ENCODE measurements at places on chromosomes 7 and 10. TPM values are rescaled to one million over a fixed set of nuclear protein-coding genes. Genes with fewer than 3 reads are reported as not detected.

The TPST1 gene
- total RNA-seq, result 57.3 TPM

The TCF7L2 gene
- 19.4 TPM for total RNA-seq

The NEUROD6 gene
- total RNA-seq, result not detected

The CTAGE8 gene
- total RNA-seq, result not detected

The KCND2 gene
- total RNA-seq, result not detected

The TMEM196 gene
- not detected for total RNA-seq

The SLC26A3 gene
- not detected for total RNA-seq

The WNT2 gene
- total RNA-seq, result 0.06 TPM

The PSMA2 gene
- total RNA-seq, result 178 TPM

The BTBD16 gene
- not detected for total RNA-seq

The GRM3 gene
- total RNA-seq, result not detected

The UPK3B gene
- 0.33 TPM for total RNA-seq

The MYL7 gene
- not detected for total RNA-seq

The RHBDD2 gene
- total RNA-seq, result 50.6 TPM

The CFAP46 gene
- 1.1 TPM for total RNA-seq

The CCDC172 gene
- not detected for total RNA-seq

The SPDYE2 gene
- not detected for total RNA-seq

The ACSL5 gene
- not detected for total RNA-seq

GRCh38 chr10:27687743-27688142 is 57.9 kb downstream of the MKX start:
- no peak for DNase-seq

- no peak for DNase-seq
These were observed 25.8 kb upstream of the SFMBT2 start for GRCh38 chr10:7436490-7437100.

GRCh38 chr7:68173513-68173912 is 1176.9 kb downstream of the TYW1 start:
- DNase-seq, result no peak

- DNase-seq, result no peak
These were observed 53.1 kb downstream of the PRKAG2 start for GRCh38 chr7:151823566-151824372.

GRCh38 chr7:151789380-151789947 is 87.5 kb downstream of the PRKAG2 start:
- no peak for DNase-seq

DNA sequence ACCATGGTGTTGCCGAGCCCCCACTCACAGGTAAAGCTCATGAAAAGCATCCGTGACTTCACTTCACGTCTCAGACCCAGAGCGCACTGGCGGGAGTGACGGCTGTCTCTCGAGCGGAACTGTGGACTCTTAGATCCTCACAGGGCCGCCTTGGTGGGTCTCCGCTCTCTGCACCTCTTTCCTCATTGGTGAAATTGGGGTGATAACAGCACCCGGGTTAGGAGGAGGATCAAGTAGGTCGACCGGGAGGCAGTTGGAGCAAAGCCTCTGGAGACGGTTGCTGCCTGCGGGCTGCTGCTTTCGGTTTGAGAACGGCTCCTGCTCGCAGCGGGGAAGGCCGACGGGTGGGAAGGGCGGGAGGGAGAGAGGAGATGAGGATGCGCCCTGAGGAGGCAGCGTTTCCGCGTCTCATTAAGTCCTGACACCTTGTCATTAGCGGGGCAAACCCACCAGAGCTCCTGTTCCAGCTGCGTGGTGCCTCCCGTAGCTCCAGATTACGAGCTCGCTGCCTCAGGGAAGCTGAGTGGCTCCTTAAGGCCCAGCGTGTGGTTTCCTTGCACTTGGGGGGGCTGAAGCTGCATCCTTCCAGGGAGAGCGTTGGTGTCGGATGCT is 51.9 kb upstream of the CFAP46 start:
- DNase-seq, result no peak

DNA sequence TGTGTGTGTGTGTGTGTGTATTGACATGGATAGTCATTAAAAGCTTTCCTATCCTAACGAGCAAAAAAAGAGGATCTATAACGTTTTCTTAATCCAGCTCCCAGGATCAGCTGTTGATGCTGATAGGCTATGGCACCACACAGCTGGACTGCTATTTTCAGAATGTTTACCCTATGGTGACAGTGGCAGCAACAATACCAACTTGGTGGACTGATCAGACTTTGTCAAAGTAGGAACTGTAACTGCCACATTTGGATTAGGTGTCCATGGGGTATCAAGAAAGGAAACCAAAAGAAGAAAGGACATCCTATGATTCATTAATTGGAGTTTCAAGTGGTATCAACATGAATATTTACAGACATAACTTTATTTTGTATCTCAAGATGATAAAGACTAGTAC is 2.7 kb upstream of the CLEC5A start:
- no peak for DNase-seq

GRCh38 chr10:4033341-4033896 is 248.4 kb upstream of the KLF6 start:
- DNase-seq, result no peak

DNA sequence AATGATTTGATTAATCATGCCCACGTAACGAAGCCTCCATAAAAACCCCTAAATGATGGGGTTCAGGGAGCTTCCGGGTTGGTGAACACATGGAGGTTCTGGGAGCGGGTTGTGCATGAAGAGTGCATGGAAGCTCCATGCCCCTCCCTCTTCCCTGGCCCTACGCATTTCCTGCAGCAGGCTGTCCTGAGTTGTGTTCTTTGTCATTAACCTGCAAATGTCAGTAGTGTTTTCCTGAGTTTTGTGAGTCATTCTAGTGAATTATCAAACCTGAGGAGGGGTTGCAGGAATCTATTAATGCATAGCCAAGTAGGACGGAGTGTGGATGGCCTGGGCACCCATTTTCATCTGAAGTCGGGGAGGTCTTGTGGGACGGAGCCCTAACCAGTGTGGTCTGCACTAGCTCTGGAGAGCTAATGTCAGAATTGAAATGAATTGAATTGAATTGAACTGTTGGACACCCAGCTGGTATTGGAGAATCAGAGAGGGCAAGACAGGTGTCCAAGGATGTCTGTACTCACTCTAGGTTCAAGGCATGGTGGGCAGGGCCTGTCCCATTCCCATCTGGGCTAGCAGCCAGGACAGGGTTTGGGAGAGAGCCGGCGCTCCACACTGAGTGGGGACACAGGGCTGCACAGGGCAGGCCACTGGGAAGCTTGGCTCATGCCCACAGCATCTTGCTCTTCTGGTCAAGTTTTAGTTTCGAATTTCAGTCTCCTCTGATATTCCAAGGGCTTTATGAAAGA is 22.3 kb upstream of the ARHGAP22 start:
- DNase-seq, result no peak

DNA sequence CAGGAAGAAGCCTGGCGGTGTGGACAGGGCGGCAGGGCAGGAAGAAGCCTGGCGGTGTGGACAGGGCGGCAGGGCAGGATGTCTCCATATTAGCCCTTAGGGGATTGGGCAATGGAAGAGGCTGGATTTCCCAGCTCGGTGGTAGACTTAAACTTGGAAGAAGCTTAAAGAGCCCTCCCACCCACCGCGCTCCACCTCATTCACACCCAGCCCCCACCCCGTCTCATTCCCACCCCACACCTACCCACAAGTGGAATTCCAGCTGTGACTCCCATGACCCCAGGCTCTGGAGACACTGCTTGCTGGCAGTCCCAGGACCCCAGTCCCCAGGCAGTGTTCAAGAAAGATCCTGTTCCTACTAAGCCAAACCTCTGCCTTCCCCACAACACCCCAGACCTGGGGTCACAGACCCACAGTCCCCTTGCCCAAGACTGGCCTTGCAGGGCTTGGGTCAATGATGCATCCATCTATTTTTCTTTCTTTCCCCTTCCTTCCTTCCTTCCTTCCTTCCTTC is 34.0 kb downstream of the SPDYE6 start:
- no peak for DNase-seq

DNA sequence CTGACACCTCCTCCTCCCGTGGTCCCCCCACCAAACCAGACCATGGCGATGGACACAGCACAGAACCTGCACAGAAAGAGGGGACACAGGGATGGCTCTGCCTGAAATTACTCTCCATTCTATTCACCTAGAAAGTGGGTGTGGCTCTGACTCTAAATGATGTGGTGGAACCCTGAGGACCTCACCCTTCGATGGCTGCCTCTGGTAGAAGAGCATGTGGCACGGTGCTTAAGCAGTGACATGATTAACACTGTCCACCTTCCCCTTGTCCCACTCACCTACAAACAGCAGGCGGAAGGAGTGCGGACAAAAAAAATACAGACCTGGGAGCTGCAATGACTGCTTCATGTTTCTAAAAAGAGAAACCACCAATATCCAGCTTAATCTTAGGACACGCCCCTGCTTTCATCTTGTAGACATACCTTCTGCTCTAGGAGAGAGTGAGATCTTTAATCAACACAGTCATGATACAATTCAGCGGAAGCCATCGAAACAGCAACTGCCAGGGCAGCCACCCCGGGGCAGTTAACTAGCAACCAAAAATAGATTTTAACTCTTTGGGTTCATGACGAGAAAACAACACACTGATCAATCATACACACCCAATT is 11.4 kb downstream of the JCAD start:
- no peak for DNase-seq

GRCh38 chr10:70191972-70192305 is 21.6 kb upstream of the SAR1A start:
- DNase-seq, result no peak

- no peak for DNase-seq
These were observed 551 bp downstream of the KCND2 start for GRCh38 chr7:120273476-120273975.

- no peak for DNase-seq
These were observed 214.6 kb upstream of the ZNF32 start for GRCh38 chr10:43863270-43863669.

GRCh38 chr10:119254335-119254734 is 47.0 kb downstream of the GRK5 start:
- DNase-seq, result peak; percentile 40

DNA sequence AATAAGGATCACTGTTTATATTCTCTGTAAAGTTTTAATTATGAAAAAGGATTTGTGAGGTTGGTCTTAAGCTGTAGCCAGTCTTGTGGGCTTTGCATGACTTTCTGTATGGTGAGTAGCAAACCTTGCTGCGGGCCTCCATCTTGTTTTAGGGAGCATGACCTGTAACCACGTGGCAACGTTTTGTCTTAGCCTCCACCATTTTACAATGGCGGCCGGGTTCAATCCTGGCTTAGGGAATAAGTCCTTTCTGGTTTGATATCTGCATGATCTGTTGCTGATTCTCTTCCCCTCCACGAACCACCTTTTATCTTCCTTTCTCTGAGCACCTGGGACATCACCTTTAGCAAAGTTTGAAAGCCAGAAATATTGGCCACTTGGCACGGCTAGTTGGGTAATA is 32.5 kb upstream of the OPTN start:
- DNase-seq, result no peak

- no peak for DNase-seq
These were observed 4.3 kb upstream of the TRPV6 start for GRCh38 chr7:142889816-142890215.

- DNase-seq, result no peak
These were observed 106.1 kb downstream of the POU6F2 start for GRCh38 chr7:39083781-39084180.

GRCh38 chr10:104892879-104893617 is 252.0 kb downstream of the SORCS3 start:
- no peak for DNase-seq

DNA sequence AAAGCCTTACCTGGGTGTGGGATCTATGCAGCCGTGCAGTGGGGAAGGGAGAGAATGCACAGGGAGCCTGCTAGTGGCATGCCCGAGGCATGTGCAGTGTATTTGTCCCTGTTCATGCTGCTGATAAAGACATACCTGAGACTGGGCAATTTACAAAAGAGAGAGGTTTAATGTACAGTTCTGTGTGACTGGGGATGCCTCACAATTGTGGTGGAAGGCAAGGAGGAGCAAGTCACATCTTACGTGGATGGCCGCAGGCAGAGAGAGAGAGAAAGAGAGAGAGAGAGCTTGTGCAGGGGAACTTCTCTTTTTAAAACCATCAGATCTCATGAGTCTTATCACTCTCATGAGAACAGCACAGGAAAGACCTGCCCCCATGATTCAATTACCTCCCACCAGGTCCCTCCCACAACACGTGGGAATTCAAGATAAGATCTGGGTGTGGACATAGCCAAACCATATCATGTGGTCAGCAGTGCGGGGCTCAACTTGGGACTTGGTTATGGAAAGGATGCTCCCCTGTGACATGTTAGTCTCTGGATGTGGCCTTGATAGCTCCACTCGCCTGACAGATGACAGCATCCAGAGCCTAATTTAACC is 128.9 kb downstream of the DOCK1 start:
- DNase-seq, result no peak

DNA sequence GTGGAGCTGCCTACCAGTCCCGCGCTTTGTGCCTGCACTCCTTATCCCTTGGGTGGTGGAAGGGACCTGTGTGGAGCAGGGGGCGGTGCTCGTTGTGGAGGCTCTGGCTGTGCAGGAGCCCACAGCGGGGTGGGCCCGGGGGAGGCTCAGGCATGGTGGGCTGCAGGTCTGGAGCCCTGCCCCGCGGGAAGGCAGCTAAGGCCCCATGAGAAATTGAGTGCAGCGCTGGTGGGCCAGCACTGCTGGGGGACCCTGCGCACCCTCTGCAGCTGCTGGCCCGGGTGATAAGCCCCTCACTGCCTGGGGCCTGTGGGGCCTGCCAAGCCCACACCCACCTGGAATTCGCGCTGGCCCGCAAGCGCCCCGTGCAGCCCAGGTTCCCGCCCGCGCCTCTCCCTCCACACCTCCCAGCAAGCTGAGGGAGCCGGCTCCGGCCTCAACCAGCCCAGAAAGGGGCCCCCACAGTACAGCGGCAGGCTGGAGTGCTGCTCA is 859.6 kb upstream of the KCND2 start:
- no peak for DNase-seq

DNA sequence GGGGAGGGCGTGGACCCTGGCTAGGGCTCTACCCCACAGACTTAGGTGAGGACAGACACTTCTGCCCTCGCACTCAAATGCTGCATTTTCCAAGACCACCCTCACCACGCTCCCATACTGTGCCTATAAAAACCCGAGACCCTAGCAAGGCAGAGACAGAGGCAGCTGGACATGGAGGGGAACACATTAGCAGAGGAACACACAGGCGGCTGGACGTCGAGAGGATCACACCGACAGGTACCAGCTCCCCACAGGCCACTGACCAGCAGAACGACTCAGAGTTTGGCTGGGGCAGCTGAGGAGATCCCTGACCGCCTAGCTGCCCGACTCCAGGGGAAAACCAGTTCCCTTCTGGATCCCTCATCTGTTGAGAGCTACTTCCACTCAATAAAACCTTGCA is 338.2 kb upstream of the SMIM30 start:
- no peak for DNase-seq

DNA sequence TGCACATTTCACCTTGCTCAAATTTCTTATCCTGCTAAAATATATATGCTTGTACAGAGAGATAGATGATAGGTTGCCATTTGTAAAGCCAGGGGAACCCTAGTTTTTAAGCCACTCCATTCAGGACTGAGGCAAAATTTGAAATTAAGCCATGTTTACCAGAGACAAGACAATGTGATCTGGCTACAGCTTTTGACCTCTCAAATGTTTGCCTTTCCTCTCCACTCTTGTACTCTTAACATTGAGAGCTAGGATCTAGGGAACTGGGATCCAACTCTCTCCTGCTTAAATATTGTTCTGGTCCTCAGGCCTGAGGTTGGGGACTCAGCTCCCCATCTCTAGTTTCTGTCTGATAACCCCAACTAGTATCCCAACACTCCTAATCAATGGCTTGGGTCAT is 15.9 kb downstream of the HYAL4 start:
- no peak for DNase-seq
